ENCODE measurements at places on chromosomes 7 and 10.
A peak's percentile ranks its signal among the peaks of the same experiment; 100 is the strongest.

- DNase-seq: peak; percentile 15
Observed at GRCh38 chr10:61786728-61787127, 114.8 kb upstream of the ARID5B start.

- peak; percentile 83 for DNase-seq
Observed at GRCh38 chr7:100675581-100676350, 2.2 kb downstream of the GNB2 start.

GRCh38 chr7:120207037-120207436 lies 65.9 kb upstream of the KCND2 start:
- no peak for DNase-seq

DNA sequence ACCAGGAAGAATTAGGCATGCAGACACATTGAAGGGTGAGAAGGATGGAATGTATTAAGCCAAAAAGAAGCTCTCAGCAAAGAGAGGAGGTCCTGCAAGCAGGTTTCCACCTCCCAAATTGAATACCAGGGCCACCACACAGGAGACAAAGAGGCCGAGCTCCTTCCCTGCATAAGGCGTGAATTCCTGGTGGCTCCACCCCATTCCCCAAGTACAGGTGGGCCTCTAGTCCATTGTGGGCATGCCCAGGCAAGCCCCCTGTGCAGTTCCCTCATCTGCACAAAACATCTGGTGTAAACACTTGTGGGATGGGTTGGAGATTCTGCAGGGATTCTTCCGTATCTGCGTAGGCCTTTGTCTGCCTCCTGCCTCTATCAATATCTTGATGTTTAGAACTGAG lies 817.5 kb downstream of the NRG3 start:
- DNase-seq: no peak

DNA sequence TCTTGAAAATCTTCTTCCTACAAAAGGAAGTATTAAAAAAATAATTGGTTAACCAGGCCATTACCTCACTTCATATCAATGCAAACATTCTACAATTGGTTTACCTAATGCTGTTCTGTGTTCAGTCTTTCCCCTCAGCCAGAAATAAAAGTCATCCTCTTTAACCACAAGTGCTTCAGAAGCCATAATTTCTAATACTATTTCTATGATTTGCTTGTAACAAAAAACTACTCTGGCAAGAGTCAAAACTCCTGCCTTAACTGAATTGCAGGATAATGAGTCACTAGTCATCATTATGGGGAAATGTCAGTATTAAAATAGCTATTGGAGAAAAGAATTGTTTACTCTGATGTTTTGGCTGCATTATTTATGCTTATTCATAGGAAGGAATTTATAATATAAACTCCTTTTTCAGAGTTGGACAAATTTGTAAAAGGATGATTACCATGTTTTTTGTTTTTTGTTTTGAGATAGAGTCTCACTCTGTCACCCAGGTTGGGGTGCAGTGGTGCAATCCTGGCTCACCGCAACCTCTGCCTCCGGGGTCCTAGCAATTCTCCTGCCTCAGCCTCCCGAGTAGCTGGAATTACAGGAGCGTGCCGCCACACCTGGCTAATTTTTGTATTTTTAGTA lies 55.5 kb upstream of the ODAD2 start:
- no peak for DNase-seq

GRCh38 chr10:71346731-71347130 lies 27.7 kb downstream of the SLC29A3 start:
- no peak for DNase-seq

DNA sequence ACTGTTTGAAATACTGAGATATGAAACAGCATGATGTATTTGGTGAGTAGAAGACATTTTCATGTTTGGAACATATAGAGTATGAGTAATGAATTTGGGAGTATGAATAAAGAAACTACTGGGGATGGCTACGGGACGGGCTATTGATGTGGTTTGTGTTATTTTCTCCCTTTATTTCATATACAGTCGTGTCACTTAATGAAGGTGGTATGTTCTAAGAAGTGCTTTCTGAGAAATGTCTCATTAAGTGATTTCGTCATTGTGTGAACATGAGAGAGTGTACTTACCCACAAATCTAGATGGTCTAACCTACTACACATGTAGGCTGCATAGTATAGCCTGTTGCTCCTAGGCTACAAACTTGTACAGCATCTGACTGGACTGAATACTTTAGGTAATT lies 106.3 kb downstream of the CCNY start:
- DNase-seq: no peak

DNA sequence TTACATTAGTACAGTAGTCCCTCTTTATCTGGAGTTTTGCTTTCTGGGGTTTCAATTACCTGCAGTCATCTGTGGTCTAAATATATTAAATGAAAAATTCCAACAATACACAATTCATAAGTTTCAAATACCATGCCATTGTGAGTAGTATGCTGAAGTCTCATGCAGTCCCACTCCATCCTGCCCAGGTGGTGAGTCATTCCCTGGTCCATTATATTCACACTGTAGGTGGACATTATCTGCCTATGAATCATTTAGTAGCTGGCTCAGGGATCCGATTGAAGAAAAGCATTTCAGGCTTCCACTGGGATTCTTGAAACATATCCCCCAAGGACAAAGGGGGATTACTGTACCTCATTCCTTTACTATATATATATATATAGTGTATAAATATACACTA lies 298.2 kb upstream of the GALNT17 start:
- no peak for DNase-seq

- no peak for DNase-seq
Observed at GRCh38 chr7:30479202-30480120, 877 bp upstream of the NOD1 start.

DNA sequence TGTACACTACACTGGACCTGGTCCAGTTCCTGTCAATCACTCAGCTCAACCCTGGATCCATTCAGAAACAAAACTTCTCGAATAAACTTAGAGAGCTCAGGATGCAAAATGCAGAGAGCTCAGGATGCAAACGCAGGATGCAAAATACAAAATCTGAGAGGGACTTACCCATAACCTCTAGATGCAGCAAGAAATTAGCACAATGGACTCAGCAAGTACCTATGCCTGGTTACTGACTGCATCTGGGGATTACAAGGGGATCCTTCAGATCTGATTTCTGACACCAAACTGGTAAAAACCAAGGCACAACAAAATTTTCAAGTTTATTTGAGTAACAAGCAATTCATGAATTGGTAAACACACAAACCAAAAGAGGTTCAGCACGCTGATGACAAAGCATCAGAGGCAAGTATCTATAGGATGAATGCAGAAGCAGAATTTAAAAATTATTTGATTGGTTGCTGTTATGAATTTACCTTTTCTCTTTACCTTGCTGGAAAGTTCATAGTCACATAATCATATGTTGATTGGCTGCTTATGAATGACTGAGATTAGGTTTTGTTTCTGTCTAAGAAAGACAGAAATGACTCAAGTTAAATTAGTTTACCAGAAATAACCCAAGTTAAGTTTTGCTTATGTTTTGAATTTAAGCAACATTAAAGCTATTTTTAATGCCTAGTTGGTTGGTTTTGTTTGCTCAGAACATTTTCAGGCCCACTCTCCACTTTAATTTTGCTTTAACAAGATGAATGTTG lies 11.4 kb downstream of the GIMAP6 start:
- no peak for DNase-seq

DNA sequence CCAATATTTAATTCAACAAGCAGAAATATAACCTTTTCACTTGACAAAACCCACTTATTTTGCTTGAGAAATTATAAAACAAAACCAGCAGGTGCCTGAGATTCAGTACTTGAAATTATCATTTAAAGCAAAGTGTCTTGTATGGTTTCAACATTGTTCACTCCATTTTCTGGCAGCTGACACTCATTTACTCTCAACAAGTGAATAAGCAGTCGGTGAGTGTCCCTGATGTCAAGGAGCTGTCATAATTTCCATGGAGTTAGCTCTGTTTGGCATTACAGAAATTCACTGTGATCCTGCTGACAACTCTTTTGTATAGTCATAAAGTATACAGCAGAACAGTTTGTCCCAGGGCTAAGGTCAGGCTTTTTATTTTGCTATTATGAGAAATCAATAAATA lies 490.0 kb downstream of the CNTNAP2 start:
- no peak for DNase-seq

DNA sequence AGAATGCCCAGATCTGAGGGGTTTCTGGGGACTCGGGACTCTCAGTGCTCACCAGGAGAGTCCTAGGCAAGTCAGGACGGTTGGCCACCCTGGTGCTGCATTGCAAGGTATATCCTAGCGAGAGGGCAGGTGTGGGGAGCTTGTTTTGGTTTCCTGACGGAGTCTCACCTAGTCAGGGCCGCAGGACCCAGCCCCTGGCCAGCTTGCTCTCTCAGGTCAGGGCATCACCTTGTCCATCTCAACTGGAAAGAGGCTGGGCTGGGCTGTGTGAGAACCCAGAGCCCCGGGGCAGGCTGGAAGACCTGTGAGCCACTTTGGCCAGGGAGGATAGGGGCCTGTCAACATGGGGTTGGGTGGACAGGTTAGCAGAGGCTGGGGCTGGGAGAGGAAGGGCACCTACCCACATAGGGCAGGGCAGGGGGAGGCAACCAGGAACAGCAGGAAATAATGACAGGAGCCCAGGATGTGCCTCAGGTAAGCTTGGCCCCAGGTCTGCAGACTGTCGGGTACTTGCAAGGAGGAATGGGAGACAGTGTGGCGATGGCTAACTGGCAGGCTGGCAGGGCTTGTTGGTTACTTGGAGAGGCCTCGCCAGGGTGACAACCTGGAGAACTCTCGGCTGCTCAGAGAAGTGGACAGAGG lies 31.5 kb downstream of the DNAJB12 start:
- DNase-seq: no peak

GRCh38 chr10:100847440-100847839 lies 65.3 kb upstream of the SLF2 start:
- peak; percentile 63 for DNase-seq

- DNase-seq: no peak
Observed at GRCh38 chr10:129523031-129523722, 56.1 kb downstream of the MGMT start.

GRCh38 chr7:151506901-151507382 lies 12.8 kb downstream of the RHEB start:
- no peak for DNase-seq

DNA sequence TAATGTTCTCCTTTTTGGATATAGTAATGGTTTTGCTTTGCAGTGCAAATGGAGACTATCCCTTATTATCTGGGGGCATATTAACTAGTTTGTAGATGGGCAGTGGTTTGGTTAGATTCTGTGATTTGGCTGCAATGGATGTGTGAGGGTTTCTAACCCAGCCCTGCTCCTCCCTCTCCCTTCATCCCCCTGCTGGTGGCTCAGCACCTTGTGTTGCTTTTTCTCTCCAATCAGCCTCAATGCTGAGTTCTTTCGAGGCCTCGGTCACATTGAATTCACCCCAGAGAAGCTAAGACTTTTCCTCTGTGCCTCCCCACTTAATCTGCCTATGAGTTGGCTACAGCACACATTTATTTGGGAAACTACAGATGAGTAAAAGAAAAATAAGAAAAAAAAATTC lies 120.0 kb downstream of the MALRD1 start:
- no peak for DNase-seq

- no peak for DNase-seq
Observed at GRCh38 chr7:12294701-12295100, 83.6 kb downstream of the TMEM106B start.

DNA sequence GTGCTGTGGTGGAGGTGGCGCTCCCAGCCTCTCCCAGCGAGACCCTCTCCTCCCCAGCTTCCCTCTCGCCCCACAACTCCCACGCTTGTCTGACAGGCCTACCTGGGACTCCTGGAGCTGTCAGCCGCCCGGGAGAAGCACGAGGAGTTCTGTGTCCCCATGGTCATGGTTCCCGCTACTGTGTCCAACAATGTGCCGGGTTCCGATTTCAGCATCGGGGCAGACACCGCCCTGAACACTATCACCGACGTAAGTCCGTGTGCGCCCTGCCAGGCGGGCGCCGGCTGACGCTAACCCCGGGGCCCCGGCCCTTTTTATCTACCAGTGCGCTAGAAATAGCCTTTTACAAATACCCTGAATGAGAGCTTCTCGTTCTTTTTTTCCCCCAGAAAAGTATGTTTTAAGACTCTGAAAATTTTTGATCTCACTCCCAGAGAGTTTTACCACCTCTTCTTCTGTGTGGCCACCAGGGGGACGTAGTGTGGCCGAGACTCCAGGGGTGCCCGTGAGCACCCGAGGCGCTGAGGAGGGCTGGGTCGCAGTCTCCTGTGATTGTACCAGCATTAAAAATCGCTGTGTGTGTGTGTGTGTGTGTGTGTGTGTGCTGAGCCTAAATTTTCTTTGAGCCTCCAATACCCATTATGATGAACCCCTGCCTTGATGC lies 52.6 kb downstream of the PFKP start:
- no peak for DNase-seq

- DNase-seq: no peak
Observed at GRCh38 chr7:94602181-94602580, 53.8 kb downstream of the SGCE start.

GRCh38 chr10:35274498-35275060 lies 61.7 kb upstream of the CCNY start:
- DNase-seq: no peak

- no peak for DNase-seq
Observed at GRCh38 chr7:20299145-20299544, 31.6 kb upstream of the ITGB8 start.

- DNase-seq: no peak
Observed at GRCh38 chr10:34397324-34397723, 417.8 kb downstream of the PARD3 start.

- DNase-seq: no peak
Observed at GRCh38 chr10:132749371-132749795, 36.6 kb downstream of the NKX6-2 start.

- DNase-seq: peak; percentile 69
Observed at GRCh38 chr7:100568896-100569844, 4.5 kb downstream of the SAP25 start.

GRCh38 chr10:119620241-119621077 lies 23.7 kb upstream of the TIAL1 start:
- no peak for DNase-seq

DNA sequence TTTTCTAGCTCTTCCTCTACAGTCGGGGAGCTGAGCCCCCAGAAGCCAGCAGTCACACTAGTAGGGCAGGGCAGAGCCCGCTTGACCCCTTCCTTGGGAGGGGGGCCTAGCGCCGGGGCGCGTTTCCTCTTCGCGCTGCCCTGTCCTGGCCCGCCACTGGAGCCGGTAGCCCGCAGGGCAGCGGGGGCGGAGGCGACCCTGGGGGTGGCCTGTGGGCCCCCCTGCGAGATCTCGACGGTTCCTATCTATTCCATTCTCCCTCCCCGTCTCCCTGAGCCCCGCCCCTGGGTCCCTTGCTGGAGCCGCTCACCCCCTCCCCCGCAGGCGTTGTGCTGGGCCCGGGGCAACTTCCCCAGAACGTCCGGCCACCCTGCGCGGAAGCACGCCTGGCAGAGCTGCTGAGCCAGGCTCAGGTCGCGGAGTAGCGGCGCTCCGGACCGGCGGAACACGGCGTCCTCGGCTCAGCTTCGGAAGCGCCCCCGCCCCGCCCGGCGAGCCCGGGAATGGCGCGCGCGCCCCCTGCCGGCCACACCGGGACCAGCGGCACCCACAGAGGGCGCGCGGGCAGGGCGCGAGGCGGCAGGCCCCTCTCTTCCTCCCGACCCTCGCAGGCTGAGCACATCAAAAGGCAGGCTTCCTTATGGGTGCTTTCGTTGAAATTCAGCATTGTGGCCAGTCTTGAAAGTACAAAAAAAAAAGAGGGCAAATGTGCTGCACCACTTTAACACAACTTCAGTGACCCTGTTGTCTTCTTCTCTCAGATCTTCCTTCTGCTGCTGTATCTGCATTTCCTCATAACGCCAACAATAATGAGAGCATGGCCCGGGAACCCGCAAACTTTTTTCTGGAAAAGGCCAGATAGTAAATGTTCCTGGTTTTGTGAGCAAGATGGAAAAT lies 327.6 kb downstream of the TNS3 start:
- peak; percentile 69 for DNase-seq
